ENCODE measurements at places on chromosomes 2 and 18. TPM values are rescaled to one million over a fixed set of nuclear protein-coding genes. Genes with fewer than 3 reads are reported as not detected.

The TMEM178A gene
- total RNA-seq: 5.6 TPM

The PCARE gene
- total RNA-seq: not detected

The BUB1 gene
- total RNA-seq: 1.0 TPM

The TRPM8 gene
- not detected for total RNA-seq

The MSTN gene
- total RNA-seq: 0.40 TPM

The NYAP2 gene
- not detected for total RNA-seq

The TLX2 gene
- total RNA-seq: not detected

The ELOA2 gene
- not detected for total RNA-seq
